ENCODE measurements at places on chromosomes 7 and 10.

DNA sequence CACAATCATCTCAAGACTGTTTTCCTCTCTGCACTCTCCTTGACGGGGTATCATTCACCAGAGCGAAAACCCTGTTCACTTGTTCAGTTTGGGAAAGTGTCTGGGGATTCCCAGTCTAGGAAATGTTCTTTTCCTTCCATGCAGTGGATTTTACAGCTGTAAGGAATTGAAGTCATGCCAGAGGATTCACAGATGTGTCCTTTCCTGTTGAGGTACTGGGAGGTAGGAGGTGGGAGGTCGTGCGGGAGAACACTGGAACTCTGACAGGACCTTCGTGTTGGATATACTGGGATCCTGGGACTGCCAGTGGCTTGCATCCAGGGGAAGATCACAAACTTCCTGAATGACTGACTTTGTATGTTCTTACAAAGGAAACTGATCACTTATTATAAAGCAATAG is 185.5 kb downstream of the BMPER start:
- DNase-seq = peak; percentile 67

DNA sequence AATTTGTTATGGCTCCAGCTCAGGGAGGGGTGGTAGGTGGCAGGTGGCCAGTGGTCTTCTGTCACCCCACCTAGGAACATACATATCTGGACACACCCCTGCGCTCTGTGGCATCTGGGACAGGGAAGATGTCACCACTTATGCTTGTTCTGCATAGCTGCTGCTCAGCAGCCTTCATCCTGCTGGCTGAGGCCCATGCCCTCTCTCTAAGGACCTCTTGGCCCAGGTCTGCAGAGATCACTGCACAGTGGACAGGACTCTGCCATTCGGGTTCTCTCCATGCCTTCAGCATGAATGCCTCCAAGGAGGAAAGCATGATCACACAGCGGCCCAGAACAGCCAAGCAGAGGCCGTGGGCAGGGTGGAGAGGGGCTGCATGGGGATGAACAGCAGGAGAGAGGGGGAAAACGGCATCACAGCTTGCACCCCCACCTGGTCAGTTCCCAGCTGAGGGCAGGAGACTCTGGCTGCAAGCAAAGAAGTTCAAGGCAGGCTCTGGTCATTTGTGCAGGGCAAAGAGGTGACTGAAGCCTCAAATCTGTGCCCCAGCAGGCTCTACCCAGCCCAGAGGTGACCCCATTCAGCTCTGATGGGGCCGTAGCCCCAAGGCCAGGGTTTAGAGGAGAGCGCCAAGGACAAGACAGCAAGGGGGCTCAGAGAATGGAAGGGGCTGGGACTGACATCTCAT is 47.8 kb upstream of the GDF10 start:
- no peak for DNase-seq

- no peak for DNase-seq
These were observed 4.1 kb downstream of the LAMB1 start for GRCh38 chr7:107998660-107999480.

DNA sequence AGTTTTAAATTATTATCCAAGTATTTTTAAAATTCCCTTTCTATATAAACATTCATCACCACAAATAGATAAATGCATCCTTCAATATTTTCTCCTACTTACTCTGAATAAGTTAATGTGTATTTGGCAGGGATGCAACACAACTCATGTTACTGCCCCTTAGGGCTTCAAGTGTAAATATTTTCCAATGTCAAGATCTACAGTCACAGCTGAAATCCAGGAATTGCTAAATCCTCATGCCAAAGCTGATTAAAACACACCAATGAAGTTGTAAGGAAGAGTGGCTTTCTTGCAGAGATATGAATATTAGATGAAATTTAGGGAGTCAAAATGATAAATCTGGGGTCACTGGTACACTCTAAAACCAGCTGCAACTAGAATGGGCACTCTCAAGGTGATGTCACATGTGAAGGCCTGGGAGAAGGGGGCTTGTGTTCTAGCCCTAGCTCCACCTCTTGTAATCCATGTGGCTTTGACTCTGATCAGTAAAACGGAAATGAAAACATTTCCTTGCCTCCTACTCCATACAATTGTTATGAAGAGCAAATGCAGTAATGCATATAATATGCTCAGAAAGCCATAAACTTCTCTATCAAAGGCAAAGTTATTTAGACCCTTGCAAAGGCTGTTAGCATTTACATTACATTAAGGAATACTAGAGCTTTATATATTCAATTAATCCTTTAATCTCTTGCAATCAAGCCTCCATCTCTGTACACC is 228.1 kb upstream of the NFE2L3 start:
- peak; percentile 40 for DNase-seq

GRCh38 chr10:72802763-72803505 is 90.6 kb upstream of the OIT3 start:
- no peak for DNase-seq

DNA sequence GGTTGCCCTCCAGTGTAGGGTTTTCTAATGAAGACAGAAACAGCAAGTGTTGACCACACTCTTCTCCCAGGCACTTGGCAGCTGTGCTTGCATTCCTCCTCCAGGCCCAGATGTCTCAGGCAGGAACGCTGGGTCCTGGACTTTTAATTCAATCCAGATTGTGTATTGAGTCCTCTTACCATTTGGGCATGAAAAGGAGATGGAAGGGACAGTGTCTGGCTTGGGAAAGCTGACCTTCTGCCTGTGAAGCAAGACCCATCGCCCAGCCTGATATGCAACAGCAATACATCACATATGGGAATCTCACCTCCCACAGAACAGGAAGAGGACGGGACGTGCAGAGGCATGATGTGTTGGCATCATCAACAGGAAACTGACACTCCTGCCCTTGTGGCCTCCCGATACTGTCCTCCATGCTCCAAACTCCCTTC is 174.4 kb upstream of the LYZL2 start:
- peak; percentile 50 for DNase-seq

- no peak for DNase-seq
These were observed 65.2 kb upstream of the TM9SF3 start for GRCh38 chr10:96651998-96652431.

GRCh38 chr7:105268056-105268455 is 120.7 kb downstream of the SRPK2 start:
- no peak for DNase-seq

DNA sequence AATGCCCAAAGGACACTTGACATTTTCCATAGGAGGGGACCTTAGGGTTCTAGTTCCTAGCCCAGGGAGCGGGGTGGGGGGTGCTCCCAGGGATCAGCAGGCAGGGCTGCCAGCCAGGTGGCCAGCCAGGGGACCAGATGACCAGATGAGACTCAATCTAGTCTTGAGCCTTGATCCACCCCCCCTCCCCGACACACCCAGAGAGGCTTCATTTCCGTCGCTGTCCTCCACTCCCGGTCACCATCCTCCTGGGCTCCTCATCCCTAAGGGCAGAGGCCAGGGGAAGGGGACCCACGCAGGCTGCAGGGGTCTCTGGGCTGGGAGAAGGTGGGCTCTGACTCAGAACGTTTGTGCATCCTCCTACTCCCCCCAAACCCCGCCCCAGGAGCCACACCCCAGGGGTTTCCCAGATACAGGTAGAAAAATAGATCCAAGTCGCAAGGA is 1.0 kb downstream of the STX1A start:
- no peak for DNase-seq

GRCh38 chr10:131755200-131755599 is 145.6 kb upstream of the PPP2R2D start:
- DNase-seq = no peak

- DNase-seq = no peak
These were observed 21.2 kb downstream of the TECTB start for GRCh38 chr10:112304267-112304859.

DNA sequence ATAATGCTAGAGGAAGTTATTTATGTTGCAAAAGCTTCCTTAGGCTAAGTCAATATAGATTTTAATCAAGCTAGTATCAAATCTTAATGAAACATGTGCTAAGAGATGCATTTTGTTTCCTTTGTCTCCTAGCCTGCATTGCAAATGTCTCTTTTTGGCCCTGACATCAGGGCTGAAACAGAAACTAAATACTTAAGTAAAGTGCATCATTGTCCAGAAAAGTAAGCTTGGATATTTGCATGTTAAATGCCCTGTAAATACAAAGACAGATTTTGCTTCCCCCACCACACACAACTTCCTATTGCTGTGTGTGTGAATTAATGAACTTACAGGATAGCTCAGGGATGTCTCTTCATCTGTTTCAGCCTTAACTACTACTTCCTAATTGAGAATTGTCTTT is 10.0 kb upstream of the STAMBPL1 start:
- DNase-seq = no peak

DNA sequence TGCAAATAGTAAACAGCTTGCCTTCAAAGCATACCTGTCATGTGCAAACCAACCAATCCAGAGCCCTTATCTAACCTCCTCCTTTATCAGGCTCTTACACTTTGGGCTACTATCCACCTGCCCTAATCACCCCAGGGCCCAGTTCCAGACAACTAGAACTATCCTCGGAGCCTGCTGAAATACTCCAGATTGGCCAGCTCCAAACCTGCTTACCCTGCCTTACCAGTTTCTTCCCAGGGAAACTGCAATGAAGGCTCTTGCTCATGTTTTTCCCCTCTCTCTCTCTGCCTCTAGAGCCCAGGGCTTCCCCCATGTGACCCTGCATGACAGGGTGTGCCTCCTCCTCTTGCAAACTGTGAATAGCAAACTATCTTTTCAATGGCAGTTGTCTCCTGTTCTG is 81.4 kb upstream of the CAPZA2 start:
- DNase-seq = no peak

DNA sequence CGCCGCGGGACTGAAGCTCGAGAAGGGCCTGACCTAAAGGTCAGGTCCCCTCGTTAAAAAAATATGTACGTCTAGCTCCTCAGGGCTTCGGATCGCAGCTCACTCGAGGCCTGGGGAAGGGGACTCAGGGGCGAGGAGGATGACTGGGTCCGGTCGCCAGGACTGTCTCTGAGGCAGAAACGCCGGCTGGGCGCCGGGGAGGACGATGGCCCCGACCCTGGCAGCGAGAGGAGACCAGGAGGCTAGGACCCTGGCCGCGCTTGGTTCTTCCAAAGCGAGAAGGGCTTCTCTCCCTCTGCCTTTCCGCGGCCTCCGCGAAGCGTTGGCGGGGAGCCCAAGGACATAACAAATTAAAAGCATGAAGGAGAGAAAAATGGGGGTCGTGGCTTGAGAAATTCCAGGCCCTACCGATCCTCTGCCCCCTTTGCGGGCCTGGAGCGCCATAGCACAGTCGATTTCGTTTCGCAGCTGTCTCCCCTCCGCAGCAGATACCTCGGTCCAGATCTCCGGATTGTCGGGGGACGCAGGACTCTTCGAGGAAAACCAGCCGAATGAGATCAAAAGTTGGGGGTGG is 3.1 kb downstream of the NKX2-3 start:
- no peak for DNase-seq

DNA sequence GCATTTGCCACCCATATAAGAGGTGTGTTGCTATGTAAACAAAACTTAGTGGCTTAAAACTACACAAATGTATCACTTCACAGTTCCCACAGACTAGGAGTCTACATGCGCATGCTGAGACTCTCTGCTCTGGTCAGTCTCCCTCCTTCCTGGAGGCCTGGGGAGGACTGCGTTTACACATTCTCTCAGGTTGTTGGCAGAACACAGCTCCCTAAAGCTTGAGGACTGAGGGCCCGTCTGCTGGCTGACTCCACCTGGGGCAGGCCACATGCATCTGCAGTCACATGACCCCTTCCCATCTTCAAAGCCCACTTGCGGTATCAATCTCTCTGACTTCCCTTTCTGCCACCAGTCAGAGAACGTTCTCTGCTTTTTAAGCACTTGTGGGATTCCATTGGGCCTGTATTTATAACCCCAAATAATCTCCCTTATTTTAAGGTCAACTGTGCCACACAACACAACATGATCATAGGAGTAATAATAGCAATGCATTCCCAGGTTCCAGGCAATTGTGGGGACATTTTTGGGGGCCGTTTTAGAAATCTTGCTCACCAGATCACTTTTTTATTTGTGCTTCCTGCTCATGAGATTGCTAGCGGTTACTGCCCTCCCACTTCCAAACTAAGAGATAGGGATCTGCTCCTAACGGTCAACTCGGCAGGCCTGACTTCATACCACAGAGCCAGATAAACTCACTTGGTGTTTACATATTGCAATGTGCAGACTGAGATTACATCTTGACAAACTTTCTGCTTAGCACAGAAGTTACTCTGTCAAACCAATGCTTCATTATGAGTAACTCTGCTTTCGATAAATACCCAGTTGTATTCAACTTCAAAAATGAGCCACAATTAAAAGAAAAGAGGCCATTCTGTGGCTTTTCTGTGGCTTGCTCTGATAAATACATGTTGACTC is 96.3 kb downstream of the ALOX5 start:
- DNase-seq = no peak

- no peak for DNase-seq
These were observed 63.4 kb downstream of the MYL10 start for GRCh38 chr7:101565601-101566209.

DNA sequence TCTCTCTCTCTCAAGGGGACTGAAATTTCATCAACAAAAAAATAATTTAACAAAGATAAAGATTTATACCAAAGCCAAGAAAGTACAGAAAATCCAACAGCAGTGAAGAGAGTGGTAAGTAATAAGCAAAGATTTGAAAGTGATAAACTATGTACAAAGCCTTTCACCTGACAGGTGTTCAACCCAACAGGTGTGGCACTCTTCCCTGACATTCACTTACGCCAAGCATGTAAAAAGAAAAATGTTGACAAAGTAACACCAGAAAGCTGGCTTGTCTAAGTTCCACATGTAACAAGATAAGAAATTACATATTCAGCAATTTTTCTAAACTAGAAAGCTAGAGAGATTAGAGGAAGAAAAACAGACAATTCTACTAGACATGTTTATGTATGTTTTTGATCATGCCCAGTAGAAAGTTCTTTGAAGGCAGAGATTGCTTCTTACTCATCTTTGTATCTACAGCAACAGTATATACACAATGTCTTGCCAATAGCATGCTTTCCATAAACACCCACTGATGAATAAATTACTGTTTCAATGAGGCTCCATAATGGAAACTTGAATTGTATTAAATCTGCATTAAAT is 468.5 kb downstream of the PARD3 start:
- DNase-seq = no peak

- DNase-seq = no peak
These were observed 12.6 kb downstream of the TBATA start for GRCh38 chr10:70772627-70773026.

GRCh38 chr7:22720791-22721786 is 5.9 kb upstream of the IL6 start:
- DNase-seq = peak; percentile 18

DNA sequence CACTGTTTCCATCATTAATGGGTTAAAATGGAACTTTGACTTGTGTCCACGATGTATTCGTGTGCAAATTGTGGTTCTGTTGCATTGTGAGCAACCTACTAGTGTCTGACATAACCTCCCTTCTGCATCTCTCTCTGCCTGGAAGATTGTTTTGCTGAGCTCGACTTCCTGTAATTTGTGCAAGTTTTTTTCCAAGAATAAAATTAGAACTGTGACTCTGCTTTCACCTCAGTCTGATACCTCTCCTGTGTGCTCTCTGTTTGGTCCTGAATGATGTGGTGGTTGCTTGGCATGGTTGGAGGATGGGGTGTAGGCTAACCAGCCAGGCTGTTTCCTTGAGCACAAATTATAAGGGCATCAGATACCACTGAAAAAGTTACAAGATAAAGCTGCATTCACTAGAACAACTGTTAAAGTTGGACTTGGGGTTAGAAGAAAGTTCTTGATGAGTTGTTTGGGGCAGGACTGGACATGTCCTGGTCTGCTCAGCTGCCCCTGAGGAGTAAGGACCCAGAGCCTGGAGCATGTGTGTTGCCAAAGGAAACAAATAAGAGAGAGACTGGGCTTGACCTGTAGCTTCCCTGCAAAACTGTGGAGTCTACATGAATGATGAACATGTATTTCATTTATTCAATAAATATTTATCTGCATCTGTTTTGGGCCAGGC is 1.9 kb upstream of the VOPP1 start:
- DNase-seq = no peak

GRCh38 chr10:22693371-22693784 is 21.0 kb downstream of the PIP4K2A start:
- no peak for DNase-seq

All from right hindlimb (tissue), 1 donor.